ENCODE measurements at places on chromosomes 4 and X.
A peak's percentile ranks its signal among the peaks of the same experiment; 100 is the strongest.

DNA sequence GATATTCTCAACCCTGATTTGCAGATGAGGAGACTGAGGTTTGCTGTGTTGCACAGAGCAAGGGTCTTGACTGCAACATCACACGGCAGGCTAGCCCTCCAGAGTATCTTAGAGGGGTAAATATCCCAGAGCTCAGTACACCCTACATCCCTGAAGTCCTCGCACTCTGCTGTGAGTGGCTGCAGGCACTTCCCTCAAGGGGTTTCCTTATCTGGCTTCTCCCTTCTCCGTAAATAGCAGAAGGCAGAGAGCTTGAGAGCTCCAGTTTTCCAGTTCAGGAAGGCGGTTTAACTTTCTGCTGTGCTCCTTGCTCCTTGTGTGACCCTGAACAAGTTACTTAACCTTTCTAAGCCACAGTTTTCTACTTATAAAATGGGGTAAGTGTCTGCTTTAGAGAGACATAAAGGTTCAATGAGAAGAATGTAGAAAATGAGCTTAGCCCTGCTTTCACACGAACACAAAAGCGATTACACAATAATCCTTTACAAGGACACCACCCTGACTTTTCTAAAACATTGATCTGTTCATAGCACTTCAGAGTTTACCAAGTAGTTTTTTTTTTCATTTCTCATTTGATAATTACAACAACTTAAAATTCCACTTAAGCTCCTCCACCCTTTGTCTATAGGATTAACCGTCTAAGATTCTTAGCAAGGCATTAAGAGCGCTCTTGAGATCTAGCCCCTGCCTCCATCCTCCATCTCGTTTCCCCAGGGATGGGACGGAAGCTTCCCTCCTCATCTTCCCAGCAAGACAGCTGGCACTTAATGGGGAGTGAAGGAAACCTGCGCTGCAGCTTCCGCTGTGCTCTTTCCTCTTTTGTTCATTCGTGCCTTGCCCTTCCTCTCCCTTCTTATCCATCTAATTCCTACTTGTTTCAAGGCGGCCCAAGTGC, 68.4 kb downstream of the TAPT1 start:
- peak; percentile 29 for DNase-seq

DNA sequence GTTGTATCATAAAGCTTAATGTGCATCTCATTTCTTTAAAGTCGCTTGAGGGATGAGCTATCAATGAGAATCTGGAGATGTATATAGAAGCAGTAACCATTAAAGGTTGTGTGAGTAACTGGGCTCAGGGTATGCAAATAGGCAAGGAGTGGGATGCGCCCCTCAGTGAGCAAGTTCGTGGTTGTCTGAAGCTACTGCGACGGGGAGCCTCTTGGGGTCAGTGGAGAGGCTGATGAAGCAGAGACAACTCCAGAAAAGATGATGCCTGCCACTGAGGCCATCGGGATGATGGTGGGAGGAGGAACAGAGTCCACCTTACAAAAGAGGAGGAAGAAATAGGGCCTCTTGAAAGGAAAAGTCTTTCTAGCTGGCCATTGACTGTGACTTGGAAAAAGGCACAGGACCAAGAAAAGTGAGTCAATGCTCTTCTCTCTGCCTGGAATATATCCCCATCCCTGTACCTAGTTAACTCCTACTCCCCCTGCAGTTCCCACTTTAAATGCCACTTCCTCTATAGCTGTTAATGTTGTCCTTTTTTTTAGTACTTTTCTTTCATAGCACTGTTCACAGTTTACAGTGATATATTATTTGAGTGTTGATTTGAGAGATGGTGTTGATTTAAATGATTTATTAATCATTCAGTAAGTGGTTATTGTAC, 51.4 kb upstream of the LSM6 start:
- DNase-seq: no peak

DNA sequence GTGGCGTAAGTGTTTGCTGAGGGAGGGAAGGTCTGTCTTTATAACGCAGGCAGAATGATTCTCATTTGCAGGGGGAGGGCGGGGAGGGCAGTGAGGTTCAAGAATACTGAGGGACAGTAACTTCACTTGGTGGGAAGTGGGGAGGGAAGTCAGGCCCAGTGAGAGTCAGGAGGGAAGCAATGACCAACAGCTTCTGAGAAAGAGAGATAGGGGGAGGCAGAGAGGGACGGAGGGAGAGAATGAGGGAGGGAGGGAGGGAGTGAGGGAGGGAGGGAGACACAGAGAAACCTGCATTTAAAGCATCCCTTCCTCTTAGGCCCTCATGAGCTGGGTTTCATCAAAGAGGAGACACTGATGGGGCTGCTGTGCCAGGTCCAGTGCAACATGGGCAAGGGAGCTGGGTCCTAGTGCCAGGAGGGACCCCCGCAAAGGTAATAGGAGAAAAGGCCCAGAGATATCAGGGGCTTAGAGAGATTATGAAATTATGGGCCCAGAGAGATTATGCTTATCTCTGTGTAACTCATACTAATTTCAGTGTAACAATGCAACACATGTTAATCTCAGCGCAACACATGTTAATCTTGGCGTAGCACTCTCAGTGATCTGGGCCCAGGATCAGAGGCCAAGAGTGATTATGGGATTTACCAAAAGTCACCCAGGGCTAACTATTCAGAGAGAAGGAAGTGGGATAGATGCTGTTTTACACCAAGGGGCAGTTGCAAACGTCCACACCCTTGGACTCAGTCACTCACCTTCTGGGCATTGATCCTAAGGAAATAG, 112.1 kb downstream of the DRD5 start:
- DNase-seq: no peak

DNA sequence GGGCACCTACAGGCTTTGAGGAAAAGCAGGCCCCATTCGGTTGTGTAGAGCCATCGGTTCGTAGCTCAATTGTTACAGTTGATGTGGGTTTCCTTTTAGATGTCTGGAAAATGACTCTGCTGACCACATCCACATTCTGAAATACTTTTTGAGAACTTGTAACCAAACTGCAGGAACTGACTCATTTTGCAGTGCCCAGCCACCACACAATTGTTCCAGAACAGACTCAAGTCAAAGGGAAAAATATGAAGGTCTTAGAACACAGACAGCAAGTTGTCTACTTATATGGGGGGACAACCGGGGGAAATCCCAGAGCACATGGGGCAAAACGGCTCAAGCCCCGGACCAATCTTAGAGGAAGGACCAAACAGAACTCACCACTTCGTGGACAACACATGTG, 557.6 kb upstream of the DIPK2B start:
- no peak for DNase-seq

DNA sequence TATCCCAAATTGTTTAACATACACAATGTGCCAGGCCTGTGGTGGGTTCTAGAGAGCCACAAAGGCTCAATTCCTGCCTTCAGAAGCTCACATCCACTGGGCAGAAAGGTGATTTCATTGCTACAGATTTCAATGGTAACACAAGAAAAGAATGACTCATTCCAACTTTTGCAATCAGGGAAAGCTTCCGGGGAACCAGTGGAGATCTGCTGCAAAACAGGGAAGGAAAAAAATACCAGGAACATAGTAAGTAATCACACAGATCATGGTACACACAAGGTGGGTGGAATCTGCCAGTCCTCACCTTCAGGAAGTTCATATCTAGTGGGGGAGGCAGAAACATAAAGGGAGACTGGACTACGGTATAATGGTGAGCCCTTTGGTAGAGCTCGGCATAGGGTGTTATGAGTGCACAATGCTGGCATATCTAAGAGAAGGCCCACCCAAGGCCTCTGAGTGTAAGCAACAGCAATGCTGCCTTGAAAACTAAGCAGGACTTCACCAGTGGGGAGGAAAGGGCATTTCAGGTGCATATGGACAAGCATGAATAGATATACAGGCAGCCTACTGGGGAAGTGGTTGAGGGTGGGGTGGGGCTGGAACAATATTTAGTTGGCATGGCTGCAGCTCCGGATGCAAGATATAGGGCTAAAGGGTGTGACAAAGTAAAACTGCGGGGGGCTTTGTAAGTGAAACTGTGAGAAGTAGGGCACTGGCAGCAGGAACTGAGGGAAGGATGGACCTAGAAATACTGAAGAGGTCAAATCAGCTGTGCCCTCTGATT, 24.2 kb downstream of the GPRIN3 start:
- peak; percentile 15 for DNase-seq

DNA sequence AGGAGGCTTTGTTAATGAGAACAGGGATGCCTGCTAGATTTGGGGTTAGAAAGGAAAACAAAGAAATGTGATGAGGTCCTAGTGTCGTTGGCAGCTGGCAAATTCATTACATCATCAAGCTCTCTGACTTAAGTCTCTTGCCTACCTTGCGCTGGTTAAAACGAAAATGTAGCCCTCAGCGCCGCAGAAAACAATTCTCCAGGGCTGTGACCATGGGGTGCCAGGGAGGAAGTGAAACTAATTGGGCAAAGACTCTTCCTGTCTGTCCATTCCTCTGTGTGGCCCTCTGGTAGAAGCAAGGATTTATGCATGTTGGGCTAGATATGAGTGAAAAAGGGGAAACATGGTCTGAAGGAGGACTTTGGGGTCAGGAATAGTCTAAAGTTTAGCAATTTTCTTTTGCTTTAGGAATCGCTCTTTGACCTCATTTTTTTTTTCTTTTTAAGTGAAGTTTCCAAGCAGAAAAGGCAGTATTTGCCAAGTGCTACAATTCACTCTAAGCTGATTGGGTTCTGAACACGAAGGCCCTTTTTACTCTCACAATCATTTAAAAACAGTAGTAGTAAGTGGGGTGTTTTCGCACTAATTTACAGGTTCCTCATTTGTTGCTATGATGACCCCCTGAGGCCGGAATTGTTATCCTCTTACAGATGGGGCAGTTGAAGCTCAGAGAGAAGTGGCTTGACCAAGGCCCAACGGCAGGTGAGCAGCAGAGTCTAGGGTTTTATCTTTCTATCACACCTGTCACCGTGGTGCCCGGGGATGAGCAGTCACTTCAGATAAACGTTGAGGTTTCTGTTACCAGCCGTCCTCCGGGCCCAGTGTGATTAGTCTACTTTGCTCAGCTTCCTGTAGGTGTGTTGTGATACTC, 27.3 kb upstream of the CHRNA9 start:
- no peak for DNase-seq

- peak; percentile 71 for DNase-seq
These were observed 15.5 kb upstream of the PDZD4 start for GRCh38 chrX:153845842-153846241.

DNA sequence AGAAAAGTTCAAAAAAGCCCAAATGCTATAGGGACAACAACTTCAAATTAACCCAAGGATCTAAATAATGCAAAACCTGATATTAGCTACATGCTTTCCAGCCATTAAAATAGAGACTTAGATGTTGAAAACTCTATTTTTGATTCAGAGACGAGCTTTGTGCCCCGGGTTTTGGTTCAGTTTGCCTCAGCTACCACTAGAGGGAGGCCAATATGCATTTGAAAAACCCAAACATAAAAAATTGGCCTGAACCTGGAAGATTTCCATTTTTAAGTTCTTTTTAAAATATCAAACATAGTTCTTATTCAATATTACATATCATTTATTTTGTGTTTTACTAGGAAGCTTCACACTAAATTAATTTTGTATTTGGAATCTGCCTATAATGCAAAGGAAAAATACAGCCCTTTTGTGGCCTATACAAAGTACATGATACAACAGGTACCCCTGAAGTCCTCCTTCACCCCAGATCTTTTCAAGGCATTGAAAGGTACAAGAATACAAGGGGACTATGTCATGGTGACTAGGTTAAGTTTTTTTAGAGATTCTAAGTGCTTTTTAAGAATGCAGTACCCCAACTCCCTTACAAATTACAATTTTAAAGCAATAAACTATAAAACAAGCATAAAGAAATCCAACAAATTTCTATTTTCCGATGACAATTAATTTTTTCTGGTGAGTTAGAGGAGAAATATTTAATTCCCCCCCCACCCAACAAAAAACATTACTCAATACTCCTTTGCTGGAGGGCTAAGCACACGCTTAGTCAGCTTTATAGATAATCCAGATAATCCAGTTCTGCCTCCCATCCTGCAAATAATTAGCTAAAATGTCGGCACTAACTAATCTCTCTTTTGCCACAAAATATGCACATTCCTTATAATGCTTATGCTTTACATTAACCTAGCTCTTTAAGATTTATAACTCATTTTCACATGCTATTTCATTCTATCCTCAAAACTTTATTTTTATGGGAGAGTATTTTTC, 97.7 kb upstream of the PTPN13 start:
- peak; percentile 73 for DNase-seq

GRCh38 chrX:13741695-13742094, 7.1 kb downstream of the OFD1 start:
- DNase-seq: no peak

- no peak for DNase-seq
These were observed 868 bp downstream of the DACH2 start for GRCh38 chrX:86149119-86149518.

DNA sequence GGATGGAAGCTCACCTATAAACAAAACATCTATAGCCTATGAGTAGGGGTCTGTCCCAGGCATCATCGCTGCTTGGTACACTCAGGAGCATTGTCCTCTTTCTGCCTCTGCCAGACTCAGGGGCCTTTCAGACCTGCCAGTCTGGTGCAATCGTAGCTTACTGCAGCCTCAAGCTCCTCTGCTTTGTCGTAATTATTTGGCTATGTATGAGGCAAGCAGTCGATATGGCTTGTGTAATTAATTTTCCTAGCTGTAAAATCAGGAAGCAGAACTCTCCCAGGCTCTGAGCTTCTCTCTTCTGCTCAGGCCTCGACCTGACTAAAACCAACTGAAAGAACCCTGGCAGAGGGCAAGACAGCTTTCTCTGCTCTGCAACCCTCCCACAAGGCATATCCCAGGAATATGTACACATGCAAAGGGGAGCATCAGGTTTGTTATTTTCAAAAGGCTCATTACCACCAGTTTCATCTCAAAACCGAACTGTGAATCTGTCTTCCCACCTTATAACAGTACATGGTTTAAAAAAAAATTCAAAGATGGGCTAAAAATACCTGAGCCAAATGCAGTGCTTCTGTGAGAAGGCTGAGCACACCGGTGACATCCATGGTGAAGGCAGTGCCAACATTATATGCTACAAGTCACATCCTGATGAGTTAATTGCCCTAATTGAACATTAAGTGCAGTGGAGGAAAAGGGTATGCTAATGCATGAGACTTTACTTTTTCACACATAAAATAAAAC, 309.2 kb upstream of the EMCN start:
- DNase-seq: no peak

DNA sequence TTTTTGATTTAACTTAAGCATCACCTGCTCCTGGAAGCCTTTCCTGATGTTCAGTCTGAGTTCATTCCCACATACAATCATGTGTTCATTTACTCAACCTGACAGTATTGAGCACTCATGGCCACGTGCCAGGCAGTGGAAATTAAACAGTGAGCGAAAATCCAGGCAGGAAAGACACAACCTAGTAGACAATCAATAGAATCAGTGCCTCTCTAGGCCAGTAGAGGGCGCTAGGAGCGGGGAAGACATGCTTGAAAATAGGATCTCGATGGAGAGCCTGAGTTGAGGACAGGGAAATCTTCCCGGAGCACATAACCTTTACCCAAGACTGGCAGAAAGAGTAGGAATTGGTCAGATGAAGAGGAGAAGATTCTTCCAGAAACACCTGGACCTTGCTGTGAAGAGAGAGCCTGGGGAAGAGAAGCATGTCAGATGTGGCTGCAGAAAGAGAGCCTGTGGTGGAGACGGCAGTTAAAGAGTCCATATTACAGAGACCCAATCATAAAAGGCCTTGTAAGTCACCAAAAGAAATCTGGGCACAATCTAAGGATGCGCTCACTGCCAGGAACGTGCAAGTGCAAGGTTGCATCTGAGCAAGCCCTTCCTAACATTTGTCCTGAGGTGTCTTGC, 103.5 kb downstream of the LDB2 start:
- no peak for DNase-seq

Measured in trophoblast cell (in vitro differentiated cells and primary cell).